ENCODE measurements at places on chromosomes 13 and 19.
A peak's percentile ranks its signal among the peaks of the same experiment; 100 is the strongest.

- DNase-seq = no peak
- H3K27me3 ChIP-seq = peaks cover 2% of the 10 kb centered on the region
- no peak overlapping the region for H3K4me3 ChIP-seq
- no peak overlapping the region for H3K27ac ChIP-seq
- H3K4me1 ChIP-seq = no peaks in the 10 kb centered on the region
- no peaks in the 10 kb centered on the region for H3K36me3 ChIP-seq
Measured at GRCh38 chr19:30757104-30757836, 385.1 kb downstream of the ZNF536 start.

DNA sequence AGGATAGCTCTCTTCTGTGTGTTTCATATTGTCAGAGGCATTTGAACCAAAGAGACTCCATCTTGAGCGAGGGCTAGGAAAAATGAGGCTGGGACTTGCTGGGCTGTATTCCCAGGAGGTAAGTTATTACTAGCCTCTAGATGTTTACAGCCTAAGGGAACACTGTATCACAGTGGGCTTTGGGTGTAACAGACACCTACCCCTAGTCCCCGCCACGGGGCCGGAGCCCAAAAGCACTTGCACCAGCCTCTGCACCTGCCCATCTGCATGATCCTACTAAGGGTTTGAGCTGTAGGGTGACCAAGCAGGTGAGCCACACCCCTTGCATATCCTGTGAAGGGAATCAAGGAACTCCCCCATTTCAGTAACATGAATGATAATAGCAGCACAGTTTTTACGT, 1972.2 kb downstream of the OLFM4 start:
- no peaks in the 10 kb centered on the region for H3K27me3 ChIP-seq
- H3K27ac ChIP-seq = no peak overlapping the region
- H3K4me3 ChIP-seq = no peak overlapping the region

DNA sequence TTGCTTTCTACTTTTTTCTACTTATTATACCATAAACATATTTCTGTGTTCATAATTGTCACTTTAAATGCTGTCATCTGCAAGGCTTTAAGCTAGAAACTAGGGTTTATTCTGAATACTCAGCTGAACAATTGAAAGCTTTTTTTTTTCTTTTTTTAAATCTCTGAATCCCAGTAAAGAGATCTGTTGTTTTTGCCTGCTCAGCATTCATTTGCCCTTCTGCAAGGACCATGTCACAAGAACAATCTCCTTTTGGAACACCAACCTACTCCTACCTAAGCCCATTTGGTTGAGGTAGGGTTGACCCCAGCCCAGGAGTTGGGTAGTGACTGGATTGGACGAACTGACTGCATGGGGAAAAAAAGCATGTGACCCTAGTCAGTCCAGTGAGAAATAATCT, 92.6 kb downstream of the MZT1 start:
- no peaks in the 10 kb centered on the region for H3K27me3 ChIP-seq
- H3K4me1 ChIP-seq = no peaks in the 10 kb centered on the region
- H3K36me3 ChIP-seq = no peaks in the 10 kb centered on the region
- DNase-seq = no peak
- no peak overlapping the region for H3K27ac ChIP-seq

DNA sequence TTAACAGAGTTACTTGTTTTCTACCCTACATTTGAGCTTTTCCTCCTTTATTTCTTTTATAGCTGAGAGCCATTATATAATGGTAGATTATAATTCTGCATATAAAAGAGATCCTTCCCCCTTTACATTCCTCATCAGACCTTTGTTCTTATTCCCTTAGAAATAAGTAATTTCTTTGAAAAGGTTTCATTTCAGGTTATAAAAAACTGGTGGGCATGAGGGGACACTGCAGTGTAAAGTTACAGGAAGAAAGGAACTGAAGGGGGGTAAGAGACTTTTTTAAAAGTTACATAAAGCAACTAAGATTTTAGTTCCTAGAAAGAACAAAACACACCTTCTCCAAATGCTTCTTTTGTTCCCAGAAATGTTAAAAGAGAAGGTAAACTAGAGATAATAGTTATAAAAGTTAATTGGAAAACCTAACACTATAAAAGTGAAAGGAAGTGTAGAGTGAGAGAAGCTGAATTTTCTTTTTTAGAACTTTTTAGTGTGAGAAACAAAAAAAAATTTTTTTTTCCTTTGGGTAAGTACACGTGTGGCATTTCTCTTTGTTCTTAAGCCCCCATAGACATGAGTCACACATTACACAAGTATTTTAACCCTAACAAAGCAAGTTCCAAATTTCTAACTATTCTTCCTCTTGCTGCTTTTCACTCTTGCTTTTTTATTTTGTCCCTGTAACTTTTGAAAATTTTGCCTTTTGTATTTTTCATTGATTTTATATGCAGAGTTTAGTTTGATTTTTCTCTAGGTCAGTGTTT, 106.4 kb upstream of the MLNR start:
- DNase-seq = no peak
- H3K27me3 ChIP-seq = no peaks in the 10 kb centered on the region
- peaks cover 28% of the 10 kb centered on the region for H3K36me3 ChIP-seq
- peak overlapping the region; percentile 63 for H3K4me3 ChIP-seq

- no peaks in the 10 kb centered on the region for H3K36me3 ChIP-seq
- H3K27me3 ChIP-seq = no peaks in the 10 kb centered on the region
- no peaks in the 10 kb centered on the region for H3K4me1 ChIP-seq
- no peak overlapping the region for H3K4me3 ChIP-seq
Measured at GRCh38 chr13:52921194-52921593, 72.8 kb upstream of the PCDH8 start.

GRCh38 chr19:1691589-1692290, 39.3 kb upstream of the TCF3 start:
- no peak overlapping the region for H3K4me3 ChIP-seq
- DNase-seq = no peak
- no peaks in the 10 kb centered on the region for H3K36me3 ChIP-seq
- H3K27me3 ChIP-seq = peaks cover 22% of the 10 kb centered on the region
- H3K27ac ChIP-seq = no peak overlapping the region

DNA sequence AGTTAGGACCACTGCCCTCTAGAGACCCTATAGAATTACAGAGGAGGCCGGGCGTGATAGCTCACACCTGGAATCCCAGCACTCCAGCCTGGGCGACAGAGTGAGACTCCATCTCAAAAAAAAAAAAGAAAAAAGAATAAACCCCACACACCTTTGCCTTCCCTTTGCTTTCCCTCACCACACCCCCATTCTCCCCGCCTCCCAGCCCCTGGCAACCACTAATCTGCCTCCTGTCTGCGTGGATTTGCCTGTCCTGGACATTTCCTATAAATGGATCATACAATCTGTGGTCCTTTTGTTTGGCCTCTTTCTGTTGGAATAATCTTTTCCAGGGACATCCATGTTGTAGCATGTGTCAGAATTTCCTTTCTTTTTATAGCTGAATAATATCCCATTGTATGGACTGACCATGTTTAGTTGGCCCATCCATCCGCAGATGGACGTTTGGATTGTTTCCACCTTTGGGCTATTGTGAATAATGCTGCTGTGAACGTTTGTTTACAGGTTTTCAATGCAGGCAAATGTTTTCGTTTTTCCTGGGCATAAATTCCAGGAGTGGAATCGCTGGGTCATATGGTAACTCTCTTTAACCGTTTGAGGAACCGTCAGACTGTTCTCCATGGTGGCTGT, 15.3 kb downstream of the NACC1 start:
- peak overlapping the region; percentile 33 for H3K27ac ChIP-seq
- DNase-seq = no peak
- no peaks in the 10 kb centered on the region for H3K27me3 ChIP-seq
- no peaks in the 10 kb centered on the region for H3K36me3 ChIP-seq
- no peak overlapping the region for H3K4me3 ChIP-seq
- peaks cover 16% of the 10 kb centered on the region for H3K4me1 ChIP-seq

- peak within 1 kb of the TSS; percentile 74 for H3K27ac ChIP-seq
- peaks cover 31% of the 10 kb centered on the region for H3K4me1 ChIP-seq
- H3K4me3 ChIP-seq = peak within 1 kb of the TSS; percentile 89
- peaks cover 6% of the 10 kb centered on the region for H3K36me3 ChIP-seq
Measured at GRCh38 chr19:45498411-45499195, at the start of gene PPM1N. Gene PPM1N (plus strand): TSS chr19:45498443. CDS start chr19:45498473, 30 bp downstream.

DNA sequence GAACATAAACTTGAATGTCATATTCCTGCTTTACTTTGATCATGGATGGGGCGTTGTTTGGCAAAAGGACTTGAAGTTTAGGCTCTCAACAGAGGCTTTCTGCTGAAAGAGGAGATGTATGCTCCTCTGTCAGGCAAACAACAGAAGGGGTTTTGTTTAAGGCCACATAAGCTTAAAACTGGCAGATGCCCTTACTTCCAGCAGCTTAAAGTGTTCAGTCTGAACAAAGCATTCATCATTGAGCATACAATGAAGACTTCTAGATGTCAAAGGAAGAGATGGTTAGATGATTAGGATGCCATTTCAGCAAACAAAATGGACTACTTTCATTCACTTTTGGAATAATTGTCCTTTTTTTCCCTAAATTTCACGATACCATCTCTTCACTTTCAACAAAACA, 484.5 kb downstream of the SLITRK6 start:
- H3K27me3 ChIP-seq = no peaks in the 10 kb centered on the region
- no peaks in the 10 kb centered on the region for H3K36me3 ChIP-seq
- DNase-seq = no peak
- no peaks in the 10 kb centered on the region for H3K4me1 ChIP-seq
- no peak overlapping the region for H3K27ac ChIP-seq
- no peak overlapping the region for H3K4me3 ChIP-seq

DNA sequence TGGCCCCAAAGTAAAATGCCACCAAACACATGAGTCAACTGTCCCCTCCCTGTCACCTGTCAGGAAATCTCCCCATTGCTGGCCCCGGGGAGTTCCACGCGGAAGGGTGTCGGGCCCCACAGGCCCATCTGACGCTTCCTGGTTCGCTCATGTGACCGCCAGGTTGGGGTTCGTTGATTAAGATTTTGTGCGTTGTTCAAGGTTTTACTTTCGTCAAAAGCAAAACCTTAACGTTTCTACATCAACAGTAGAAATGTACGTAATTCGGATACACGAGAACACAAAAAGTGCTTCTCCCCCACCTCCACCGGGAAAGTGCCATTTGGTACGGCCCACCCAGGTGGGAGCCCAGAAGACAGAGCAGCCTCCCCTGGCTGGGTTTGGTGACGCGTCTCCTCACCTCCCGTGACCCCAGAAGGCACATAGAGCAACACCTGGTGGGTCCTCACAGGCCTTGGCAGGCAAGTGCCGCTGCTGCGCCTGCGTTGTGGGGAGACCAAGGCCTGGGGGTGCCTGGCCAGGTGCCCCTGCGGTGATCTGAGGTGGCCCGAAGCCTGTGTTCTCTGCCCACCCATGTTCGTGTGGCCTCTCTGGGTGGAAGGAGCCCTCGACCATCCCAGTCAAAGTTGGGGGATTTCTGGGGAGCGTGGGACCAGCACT, 161.6 kb downstream of the KDM4B start:
- peak overlapping the region; percentile 87 for H3K4me3 ChIP-seq
- peaks cover 25% of the 10 kb centered on the region for H3K4me1 ChIP-seq
- peak overlapping the region; percentile 93 for H3K27ac ChIP-seq

- H3K4me1 ChIP-seq = no peaks in the 10 kb centered on the region
- no peak overlapping the region for H3K27ac ChIP-seq
- H3K27me3 ChIP-seq = peaks cover 4% of the 10 kb centered on the region
- no peaks in the 10 kb centered on the region for H3K36me3 ChIP-seq
- no peak for DNase-seq
Measured at GRCh38 chr19:38455031-38455430, 21.5 kb downstream of the RYR1 start.

Measured in activated naive CD8-positive, alpha-beta T cell treated with anti-CD3 and anti-CD28 coated beads, Interleukin-2, amount 10 ng/mL, durations not matched to agents 7 days and 5 days (primary cell).